ENCODE measurements at places on chromosomes 7 and 10.

DNA sequence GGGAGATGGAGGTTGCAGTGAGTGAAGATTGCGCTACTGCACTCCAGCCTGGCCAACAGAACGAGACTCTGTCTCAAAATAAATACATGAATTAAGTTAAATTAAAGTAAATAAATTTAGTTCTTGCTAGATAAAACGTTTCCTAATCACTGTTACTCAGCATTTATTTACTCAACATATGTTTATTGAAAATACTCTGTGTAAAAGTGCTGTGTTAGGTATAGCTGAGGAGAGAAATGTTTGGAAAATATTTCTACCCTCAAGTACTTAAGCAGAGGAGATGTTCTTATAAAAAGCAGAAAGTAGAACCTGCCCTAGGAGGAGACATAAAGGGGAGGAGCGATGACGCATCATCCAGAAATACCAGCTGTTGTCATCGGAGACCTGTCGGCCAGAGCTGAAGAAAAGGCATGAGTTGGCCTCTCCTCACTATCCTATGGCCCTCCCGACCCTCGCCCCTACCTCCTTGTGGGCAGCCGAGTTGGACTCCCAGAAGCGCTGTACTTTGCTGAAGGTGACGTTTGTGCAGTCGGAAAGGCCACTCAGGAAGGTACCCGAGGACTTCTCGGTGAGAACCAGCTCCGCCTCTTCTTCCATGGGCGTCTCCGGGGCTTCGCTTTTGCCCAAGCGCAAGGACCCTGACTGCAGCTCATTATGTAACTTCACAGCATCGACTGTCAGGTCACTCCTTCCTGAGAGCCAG lies 1.1 kb downstream of the RRP12 start:
- ATAC-seq, result no peak

DNA sequence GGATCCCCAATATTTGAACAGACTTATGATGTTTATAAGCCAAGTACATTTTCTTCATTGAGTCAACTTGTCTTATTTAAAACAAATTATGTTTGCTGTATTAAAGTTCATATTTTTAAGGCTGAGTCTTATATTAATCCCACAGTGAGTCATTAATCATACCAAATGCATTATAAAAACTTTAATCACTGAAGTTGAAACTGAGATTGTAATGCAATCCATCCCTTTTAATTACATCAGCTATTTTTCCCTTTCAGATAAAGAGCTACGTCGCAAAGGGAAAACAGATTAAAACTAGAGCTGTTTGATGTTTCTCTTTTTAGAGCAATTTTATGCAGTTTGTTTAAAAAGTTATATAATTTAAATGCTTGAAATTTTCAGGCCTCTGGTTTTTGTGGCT lies 183.0 kb downstream of the ARID5B start:
- ATAC-seq, result no peak

- no peak for ATAC-seq
Observed at GRCh38 chr7:92873776-92874175, 37.4 kb upstream of the CDK6 start.

GRCh38 chr10:114395366-114396022 lies 8.8 kb downstream of the AFAP1L2 start:
- ATAC-seq, result no peak

GRCh38 chr7:125089171-125089570 lies 159.5 kb upstream of the POT1 start:
- no peak for ATAC-seq

Data from gastroesophageal sphincter (tissue), 4 donors.